Chondrocyte (in vitro differentiated cells): ENCODE measurements at places on chromosomes 7 and 10. TPM values are rescaled to one million over a fixed set of nuclear protein-coding genes. Genes with fewer than 3 reads are reported as not detected.

- DNase-seq, result no peak
- no peaks in the 10 kb centered on the region for H3K36me3 ChIP-seq
- no peak overlapping the region for H3K27ac ChIP-seq
- H3K27me3 ChIP-seq, result peaks cover 48% of the 10 kb centered on the region
These were observed 2.2 kb downstream of the ADCY1 start for GRCh38 chr7:45576249-45576929.

DNA sequence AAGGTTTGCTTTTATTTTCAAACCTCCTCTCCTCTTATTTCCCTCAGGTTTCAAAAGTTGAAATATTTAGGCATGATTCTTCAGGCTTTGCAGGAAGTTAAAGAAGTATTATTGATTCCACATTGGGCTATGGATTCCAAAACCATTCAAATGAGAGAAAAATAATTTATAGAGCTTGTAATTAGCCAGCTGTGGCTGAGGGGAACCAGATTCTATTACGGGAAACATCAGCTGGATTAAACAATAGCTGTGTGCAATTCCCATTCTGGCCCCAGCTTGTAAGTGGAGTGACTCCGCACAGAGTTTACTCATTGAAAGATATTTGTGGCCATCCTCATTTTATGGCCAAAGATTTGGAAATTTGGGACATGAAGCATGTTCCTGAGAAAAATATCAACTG, 77.0 kb upstream of the PHYHIPL start:
- H3K4me1 ChIP-seq, result peaks cover 20% of the 10 kb centered on the region
- H3K4me3 ChIP-seq, result no peak overlapping the region
- no peak overlapping the region for H3K27ac ChIP-seq
- no peak for DNase-seq
- no peaks in the 10 kb centered on the region for H3K27me3 ChIP-seq

DNA sequence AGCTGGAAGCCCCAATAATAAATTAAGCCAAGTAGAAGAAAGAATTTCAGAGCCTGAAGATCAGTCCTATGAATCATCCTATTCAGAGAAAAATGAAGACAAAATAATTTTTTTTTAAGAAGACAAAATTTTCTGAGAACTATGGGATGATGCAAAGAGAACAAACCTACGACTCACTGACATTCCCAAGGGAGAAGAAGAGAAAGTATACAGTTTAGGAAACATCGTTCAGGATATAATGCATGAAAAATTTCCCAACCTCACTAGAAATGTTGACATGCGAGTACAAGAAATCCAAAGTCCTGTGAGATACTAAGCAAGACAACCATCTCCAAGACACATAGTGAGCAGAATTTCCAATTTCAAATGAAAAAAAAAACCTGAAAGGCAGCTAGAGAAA, 150.5 kb downstream of the THSD7A start:
- H3K4me1 ChIP-seq, result no peaks in the 10 kb centered on the region
- no peak overlapping the region for H3K4me3 ChIP-seq
- no peak overlapping the region for H3K27ac ChIP-seq
- no peak for DNase-seq

ATP6V0A4 gene
- 0.35 to 0.70 TPM (median 0.51 TPM) in 3 replicates for total RNA-seq

DNA sequence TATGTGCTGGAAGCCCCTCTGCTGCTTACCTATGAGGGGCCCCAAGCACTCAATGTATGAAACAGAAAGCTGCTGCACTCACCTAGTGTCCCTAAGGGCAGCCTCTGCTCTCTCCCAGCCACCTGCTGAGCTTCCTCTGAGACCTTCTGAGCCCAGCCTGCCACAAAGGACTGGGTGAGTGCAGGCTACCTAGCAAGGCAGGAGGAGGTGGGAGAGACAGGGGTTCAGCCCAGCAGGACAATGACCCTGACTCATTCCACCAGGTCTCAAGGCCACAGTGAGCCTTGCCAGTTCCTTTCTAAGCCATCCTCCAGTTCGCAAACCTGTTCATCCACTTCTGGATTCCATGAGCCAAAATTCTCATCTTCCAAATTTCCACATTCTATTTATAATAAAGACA, 16.3 kb downstream of the VOPP1 start:
- H3K27ac ChIP-seq, result no peak overlapping the region
- H3K4me3 ChIP-seq, result no peak overlapping the region
- peaks cover 2% of the 10 kb centered on the region for H3K36me3 ChIP-seq
- peaks cover 59% of the 10 kb centered on the region for H3K4me1 ChIP-seq
- no peak for DNase-seq

TMEM26 gene
- total RNA-seq, result 0.92 to 1.9 TPM (median 1.0 TPM) in 3 replicates

TMEM130 gene
- 19.3 to 19.7 TPM (median 19.3 TPM) in 3 replicates for total RNA-seq

- DNase-seq, result no peak
- peaks cover 7% of the 10 kb centered on the region for H3K27me3 ChIP-seq
- no peak overlapping the region for H3K4me3 ChIP-seq
- peaks cover 7% of the 10 kb centered on the region for H3K4me1 ChIP-seq
These were observed 73.0 kb upstream of the SFMBT2 start for GRCh38 chr10:7483848-7484247.

DNA sequence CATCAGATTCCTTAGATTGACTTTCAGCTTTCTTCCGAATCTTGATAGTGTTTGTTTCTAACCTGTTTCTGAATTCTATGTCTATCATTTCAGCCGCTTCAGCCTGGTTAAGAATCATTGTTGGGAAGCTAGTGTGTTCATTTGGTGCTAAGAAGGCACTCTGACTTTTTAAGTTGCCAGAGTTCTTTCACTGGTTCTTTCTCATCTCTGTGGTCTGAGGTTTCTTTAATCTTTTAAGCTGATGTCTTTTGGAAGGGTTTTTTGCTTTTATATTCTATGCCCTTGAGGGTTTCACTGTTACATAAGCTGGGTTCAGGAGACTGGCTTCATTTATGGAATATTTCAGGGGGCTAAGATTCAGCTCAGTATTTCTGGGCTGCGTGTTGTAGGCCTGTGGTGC, 104.5 kb upstream of the PRSS58 start:
- no peak overlapping the region for H3K27ac ChIP-seq
- H3K36me3 ChIP-seq, result no peaks in the 10 kb centered on the region
- no peak for DNase-seq
- H3K4me3 ChIP-seq, result no peak overlapping the region
- H3K27me3 ChIP-seq, result peaks cover 9% of the 10 kb centered on the region

DNA sequence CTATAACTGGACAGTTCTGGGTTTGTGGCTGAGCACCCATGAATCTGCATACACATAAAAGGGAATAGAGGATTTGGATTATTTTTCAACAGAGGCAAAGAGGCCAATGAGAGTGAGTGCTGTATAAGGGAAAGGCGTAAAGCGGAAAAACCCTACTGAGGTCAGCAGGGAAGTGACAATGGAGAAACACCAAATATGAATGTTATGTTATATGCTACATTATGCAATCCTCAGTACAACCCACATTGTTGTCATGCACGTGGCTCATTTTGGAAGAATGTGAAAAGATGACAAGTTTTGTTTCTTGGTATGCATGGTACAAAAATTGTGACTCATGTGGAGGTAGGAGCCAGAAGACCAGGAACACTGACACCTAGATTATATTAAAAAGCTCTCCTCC, 113.6 kb upstream of the AMPH start:
- no peak overlapping the region for H3K4me3 ChIP-seq
- peaks cover 28% of the 10 kb centered on the region for H3K36me3 ChIP-seq
- H3K4me1 ChIP-seq, result peaks cover 5% of the 10 kb centered on the region
- no peak overlapping the region for H3K27ac ChIP-seq
- no peak for DNase-seq

PRXL2A gene
- 47.4 to 86.9 TPM (median 83.9 TPM) in 3 replicates for total RNA-seq

- no peaks in the 10 kb centered on the region for H3K36me3 ChIP-seq
- peaks cover 4% of the 10 kb centered on the region for H3K27me3 ChIP-seq
- H3K4me1 ChIP-seq, result peaks cover 12% of the 10 kb centered on the region
- no peak overlapping the region for H3K27ac ChIP-seq
- no peak for DNase-seq
- H3K4me3 ChIP-seq, result no peak overlapping the region
These were observed 80.0 kb downstream of the C7orf25 start for GRCh38 chr7:42831718-42832522.

GRCh38 chr10:99711129-99711719, 20.7 kb downstream of the COX15 start:
- peaks cover 30% of the 10 kb centered on the region for H3K36me3 ChIP-seq
- no peak for DNase-seq
- H3K4me3 ChIP-seq, result no peak overlapping the region
- H3K27ac ChIP-seq, result peak overlapping the region; percentile 51
- no peaks in the 10 kb centered on the region for H3K27me3 ChIP-seq
- peaks cover 8% of the 10 kb centered on the region for H3K4me1 ChIP-seq

NANOS1 gene
- total RNA-seq, result 3.8 to 9.7 TPM (median 4.5 TPM) in 3 replicates

DNA sequence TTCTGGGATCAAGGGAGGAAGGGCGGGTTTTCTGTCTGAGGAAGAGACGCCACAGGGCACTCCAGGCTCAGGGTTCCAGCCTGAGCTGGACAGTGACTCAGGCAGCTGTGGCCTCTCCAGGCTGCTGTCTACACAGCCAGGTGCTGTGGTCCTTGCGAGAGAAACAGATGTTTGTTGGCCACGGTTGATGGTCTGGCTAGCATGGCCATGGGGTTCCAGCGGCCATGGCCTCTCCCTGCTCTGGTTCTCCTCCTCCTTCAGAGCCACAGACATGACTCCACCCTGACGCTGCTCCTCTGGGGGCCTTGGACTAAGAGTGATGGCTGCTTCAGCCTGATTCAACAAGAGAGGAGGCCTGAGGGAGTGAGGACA, 75.9 kb downstream of the AFAP1L2 start:
- H3K36me3 ChIP-seq, result no peaks in the 10 kb centered on the region
- no peak overlapping the region for H3K4me3 ChIP-seq

RBM20 gene
- total RNA-seq, result 1.4 to 3.8 TPM (median 3.6 TPM) in 3 replicates

- no peaks in the 10 kb centered on the region for H3K27me3 ChIP-seq
- H3K27ac ChIP-seq, result no peak overlapping the region
- H3K36me3 ChIP-seq, result no peaks in the 10 kb centered on the region
- DNase-seq, result no peak
These were observed 38.0 kb downstream of the FOXI2 start for GRCh38 chr10:127774766-127775559.

IL6 gene
- 0.45 to 0.82 TPM in 2 of 3 replicates, not detected in the other for total RNA-seq

GRCh38 chr7:47837826-47838225, 110.4 kb downstream of the PKD1L1 start:
- H3K27me3 ChIP-seq, result no peaks in the 10 kb centered on the region
- no peak overlapping the region for H3K27ac ChIP-seq
- no peaks in the 10 kb centered on the region for H3K36me3 ChIP-seq
- no peaks in the 10 kb centered on the region for H3K4me1 ChIP-seq

GRCh38 chr10:79025199-79025832, 43.5 kb upstream of the ZMIZ1 start:
- no peaks in the 10 kb centered on the region for H3K4me1 ChIP-seq
- H3K4me3 ChIP-seq, result no peak overlapping the region
- H3K27ac ChIP-seq, result no peak overlapping the region
- H3K27me3 ChIP-seq, result peaks cover 6% of the 10 kb centered on the region
- no peaks in the 10 kb centered on the region for H3K36me3 ChIP-seq

- H3K27ac ChIP-seq, result no peak overlapping the region
- H3K36me3 ChIP-seq, result peaks cover 3% of the 10 kb centered on the region
- DNase-seq, result no peak
- H3K4me1 ChIP-seq, result no peaks in the 10 kb centered on the region
- no peaks in the 10 kb centered on the region for H3K27me3 ChIP-seq
- H3K4me3 ChIP-seq, result no peak overlapping the region
These were observed 192.4 kb upstream of the LRRN3 start for GRCh38 chr7:110898516-110898915.

- no peak for DNase-seq
- H3K36me3 ChIP-seq, result no peaks in the 10 kb centered on the region
- H3K27ac ChIP-seq, result no peak overlapping the region
- no peak overlapping the region for H3K4me3 ChIP-seq
These were observed 201.7 kb upstream of the PRSS58 start for GRCh38 chr7:142459551-142459963.

- H3K4me1 ChIP-seq, result peaks cover 31% of the 10 kb centered on the region
- no peak for DNase-seq
- H3K27me3 ChIP-seq, result no peaks in the 10 kb centered on the region
- no peaks in the 10 kb centered on the region for H3K36me3 ChIP-seq
- H3K4me3 ChIP-seq, result no peak overlapping the region
These were observed 241.7 kb upstream of the GLI3 start for GRCh38 chr7:42478717-42479116.

DNA sequence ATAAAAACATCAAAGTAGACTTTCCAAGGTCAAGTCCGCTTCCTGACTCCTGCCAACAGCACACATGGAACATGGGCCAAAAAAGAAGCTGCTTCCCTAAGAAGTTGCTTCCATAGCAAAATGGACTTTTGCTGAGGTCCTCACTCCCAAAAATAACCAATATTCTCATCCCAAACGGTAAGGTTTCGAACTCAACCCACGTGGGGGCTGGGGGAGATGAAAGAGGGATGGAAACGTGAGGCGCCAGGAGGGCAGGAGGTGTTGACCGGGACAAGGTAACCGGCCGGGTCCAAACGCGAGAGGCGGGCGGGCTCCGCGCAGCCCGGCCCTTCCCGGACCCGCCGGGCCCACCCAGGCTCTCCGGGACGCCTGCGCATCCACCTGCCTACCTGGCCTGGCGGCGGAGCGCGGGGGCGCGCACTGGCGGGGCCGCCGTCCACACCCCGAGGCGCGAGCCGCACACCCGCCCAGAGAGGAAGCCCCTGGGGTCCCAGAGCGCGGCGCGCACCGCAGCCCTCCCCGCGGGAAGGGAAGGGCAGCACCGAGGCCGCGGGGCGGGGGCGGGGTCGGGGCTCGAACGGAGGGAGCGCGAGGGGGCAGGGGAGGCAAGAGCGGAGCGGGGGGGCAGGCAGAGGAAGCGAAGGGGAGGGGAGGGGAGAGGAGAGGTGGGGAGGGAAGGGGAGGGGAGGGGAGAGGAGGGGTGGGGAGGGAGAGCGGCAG, 742 bp downstream of the LMBR1 start:
- no peak for DNase-seq
- H3K27ac ChIP-seq, result peak overlapping the region; percentile 83
- no peaks in the 10 kb centered on the region for H3K27me3 ChIP-seq
- H3K4me3 ChIP-seq, result peak overlapping the region; percentile 80
- no peaks in the 10 kb centered on the region for H3K36me3 ChIP-seq

SPDYE11 gene
- total RNA-seq, result not detected in 3 replicates

- no peaks in the 10 kb centered on the region for H3K36me3 ChIP-seq
- H3K4me3 ChIP-seq, result no peak overlapping the region
- DNase-seq, result peak; percentile 56
- no peaks in the 10 kb centered on the region for H3K4me1 ChIP-seq
- H3K27ac ChIP-seq, result no peak overlapping the region
These were observed 61.5 kb downstream of the VIPR2 start for GRCh38 chr7:159083001-159083697.

- no peak overlapping the region for H3K4me3 ChIP-seq
- no peaks in the 10 kb centered on the region for H3K4me1 ChIP-seq
- peaks cover 9% of the 10 kb centered on the region for H3K36me3 ChIP-seq
- DNase-seq, result no peak
These were observed 31.6 kb upstream of the ZNF746 start for GRCh38 chr7:149529136-149529718.
